ENCODE measurements at places on chromosomes 7 and 10.

GRCh38 chr10:68108653-68109052 lies 635 bp upstream of the MYPN start:
- H3K27me3 ChIP-seq = no peaks in the 10 kb centered on the region
- no peak for DNase-seq
- no peaks in the 10 kb centered on the region for H3K36me3 ChIP-seq

GRCh38 chr7:151511946-151512345 lies 7.7 kb downstream of the RHEB start:
- no peak overlapping the region for H3K27ac ChIP-seq
- no peak for DNase-seq
- H3K4me3 ChIP-seq = no peak overlapping the region
- H3K36me3 ChIP-seq = peaks cover 2% of the 10 kb centered on the region

DNA sequence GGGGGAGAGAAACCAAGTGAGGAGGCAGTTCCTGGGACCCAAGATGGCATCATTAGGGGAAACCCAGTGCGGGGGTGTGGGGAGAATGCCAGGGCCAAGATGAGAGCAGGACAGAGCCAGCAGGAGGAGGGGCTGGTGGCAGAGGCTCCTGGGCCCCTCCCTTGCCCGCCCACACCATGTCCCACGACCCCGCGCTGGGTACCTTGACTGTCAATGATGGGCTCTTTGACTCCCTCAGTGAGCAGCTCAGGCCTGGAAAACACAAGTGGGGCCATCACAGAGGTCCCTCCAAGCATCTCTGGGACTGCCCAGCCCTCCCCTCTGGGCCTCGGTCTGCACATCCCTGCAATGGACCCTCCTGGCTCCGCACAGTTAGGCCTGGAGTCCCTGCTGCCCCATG lies 75.4 kb downstream of the RABGEF1 start:
- H3K4me3 ChIP-seq = no peak overlapping the region
- H3K4me1 ChIP-seq = no peaks in the 10 kb centered on the region
- no peak for DNase-seq

DNA sequence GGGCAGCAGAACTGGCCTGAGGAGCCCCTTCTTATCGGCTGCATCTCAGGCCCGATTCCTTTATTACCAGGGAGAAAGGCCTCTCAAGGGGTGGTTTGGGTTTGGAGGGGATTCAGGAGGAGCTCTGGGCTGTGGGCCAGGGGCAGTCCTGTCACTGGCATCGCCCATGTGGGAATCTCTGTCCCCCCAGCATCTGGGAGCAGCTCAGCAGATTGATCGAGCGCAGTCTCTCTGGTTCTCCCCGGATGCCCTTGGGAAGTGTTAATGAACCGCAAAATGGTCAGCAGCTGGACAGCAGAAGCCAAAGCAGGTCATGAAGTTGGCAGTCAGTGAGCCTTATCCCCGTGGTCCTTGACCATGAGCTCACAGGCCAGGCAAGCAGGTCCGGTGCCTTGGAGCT lies 104.4 kb upstream of the ANLN start:
- no peak for DNase-seq
- H3K4me3 ChIP-seq = no peak overlapping the region
- H3K36me3 ChIP-seq = peaks cover 15% of the 10 kb centered on the region
- no peak overlapping the region for H3K27ac ChIP-seq
- peaks cover 13% of the 10 kb centered on the region for H3K4me1 ChIP-seq
- H3K27me3 ChIP-seq = no peaks in the 10 kb centered on the region

DNA sequence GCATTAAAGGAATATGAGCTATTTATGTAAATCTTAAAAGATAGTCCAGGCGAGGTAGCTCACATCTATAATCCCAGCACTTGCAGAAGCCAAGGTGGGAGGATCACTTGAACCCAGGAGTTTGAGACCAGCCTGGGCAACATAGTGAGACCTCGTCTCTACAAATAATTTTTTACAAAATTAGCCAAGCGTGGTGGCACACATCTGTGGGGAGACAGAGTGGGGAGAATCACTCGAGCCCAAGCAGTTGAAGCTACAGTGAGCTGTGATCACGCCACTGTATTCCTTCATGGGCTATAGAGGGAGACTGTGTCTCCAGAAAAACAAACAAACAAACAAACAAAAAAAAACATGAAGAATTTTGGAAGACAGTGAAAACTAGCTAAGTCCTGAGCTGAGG lies 28.4 kb downstream of the HERC4 start:
- H3K4me1 ChIP-seq = no peaks in the 10 kb centered on the region
- H3K27me3 ChIP-seq = no peaks in the 10 kb centered on the region
- H3K27ac ChIP-seq = no peak overlapping the region
- H3K4me3 ChIP-seq = no peak overlapping the region
- DNase-seq = no peak

DNA sequence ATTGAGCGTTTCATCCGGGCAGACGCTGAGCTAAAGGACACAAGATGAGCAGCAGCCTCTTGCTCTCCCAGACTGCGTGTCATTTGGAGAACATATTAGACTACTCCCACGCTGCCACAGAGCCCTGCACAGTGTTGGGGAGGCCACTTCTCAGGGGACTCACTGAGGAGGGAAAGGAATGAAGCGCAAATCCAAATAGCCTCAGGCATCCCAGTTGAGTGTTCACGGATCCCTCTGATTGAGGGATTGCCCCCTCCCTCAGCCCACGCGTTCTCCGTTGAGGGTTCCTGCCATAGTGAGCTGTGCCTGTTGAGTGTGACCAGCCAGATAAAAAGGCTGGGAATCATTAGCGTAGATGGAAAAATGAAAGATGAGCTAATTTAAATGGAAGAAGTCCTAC lies 563.4 kb downstream of the ACTR3B start:
- no peak overlapping the region for H3K4me3 ChIP-seq
- H3K27ac ChIP-seq = no peak overlapping the region
- DNase-seq = no peak
- no peaks in the 10 kb centered on the region for H3K27me3 ChIP-seq
- H3K36me3 ChIP-seq = peaks cover 5% of the 10 kb centered on the region

- no peaks in the 10 kb centered on the region for H3K36me3 ChIP-seq
- DNase-seq = no peak
- H3K27ac ChIP-seq = no peak overlapping the region
Measured at GRCh38 chr7:131196803-131197202, 130.9 kb upstream of the MKLN1 start.

GRCh38 chr7:157650131-157650631 lies 313.4 kb downstream of the DNAJB6 start:
- H3K4me3 ChIP-seq = no peak overlapping the region
- no peak for DNase-seq
- H3K36me3 ChIP-seq = no peaks in the 10 kb centered on the region
- no peaks in the 10 kb centered on the region for H3K4me1 ChIP-seq
- H3K27ac ChIP-seq = no peak overlapping the region
- no peaks in the 10 kb centered on the region for H3K27me3 ChIP-seq

DNA sequence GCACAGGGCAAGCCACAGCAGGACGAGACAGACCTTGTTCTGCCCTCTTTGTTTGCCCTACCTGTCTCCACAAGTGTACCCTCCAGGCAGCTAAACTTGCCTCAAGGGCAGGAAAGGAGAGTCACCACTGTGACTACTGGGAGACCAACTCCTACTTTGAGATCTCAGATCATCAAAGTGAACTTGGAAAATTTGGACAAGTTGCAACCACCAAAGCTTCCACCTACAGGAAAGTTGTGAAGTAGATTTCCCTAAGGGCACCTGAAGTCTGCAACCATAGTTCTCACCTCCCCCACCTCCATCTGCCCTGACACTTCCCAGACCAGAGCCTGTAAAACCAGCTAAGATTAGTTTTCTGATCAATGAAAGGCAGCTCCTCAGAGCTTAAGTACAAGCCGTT lies 2.5 kb upstream of the WDR91 start:
- H3K36me3 ChIP-seq = no peaks in the 10 kb centered on the region
- no peaks in the 10 kb centered on the region for H3K27me3 ChIP-seq
- H3K27ac ChIP-seq = no peak overlapping the region
- DNase-seq = no peak
- H3K4me3 ChIP-seq = no peak overlapping the region
- 0 out of 2 replicates have a peak, but pooled peaks cover 2% of the 10 kb centered on the region for H3K4me1 ChIP-seq

GRCh38 chr7:106623853-106624252 lies 37.1 kb downstream of the CCDC71L start:
- H3K4me1 ChIP-seq = peaks cover 3% of the 10 kb centered on the region
- no peaks in the 10 kb centered on the region for H3K36me3 ChIP-seq
- H3K4me3 ChIP-seq = no peak overlapping the region
- DNase-seq = no peak
- no peak overlapping the region for H3K27ac ChIP-seq

DNA sequence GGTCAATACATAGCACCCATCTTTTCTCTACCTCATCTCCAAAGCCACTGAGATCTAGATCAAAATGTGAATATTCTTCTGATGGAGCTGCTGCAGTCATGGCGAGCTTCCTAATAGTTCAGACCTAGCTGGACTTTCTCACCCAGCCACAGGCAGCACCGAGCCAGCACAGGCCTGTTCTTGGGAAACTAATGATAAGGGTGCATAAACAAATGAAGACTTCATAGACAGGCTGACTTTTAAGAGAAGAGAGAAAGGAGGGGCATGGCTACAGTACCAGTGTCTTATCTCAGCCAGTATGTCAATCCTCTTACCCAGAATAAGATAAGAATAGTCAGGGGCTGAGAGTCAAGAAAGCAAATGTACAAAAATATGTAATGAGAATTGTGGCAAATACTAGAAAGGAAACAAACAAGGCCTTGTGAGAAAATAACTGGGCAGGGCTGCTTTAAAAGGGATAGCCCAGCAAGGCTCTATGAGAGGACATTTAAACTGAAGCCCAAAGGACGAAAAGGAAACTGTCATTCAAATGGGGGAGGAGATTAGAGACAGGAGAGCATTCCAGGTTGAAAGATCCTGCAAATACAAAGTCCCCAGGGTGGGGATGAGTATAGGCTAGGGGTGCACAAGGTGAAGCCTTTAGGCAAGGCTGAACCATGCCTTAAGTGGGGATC lies 21.8 kb upstream of the CDK14 start:
- H3K27ac ChIP-seq = no peak overlapping the region
- H3K27me3 ChIP-seq = no peaks in the 10 kb centered on the region
- no peak overlapping the region for H3K4me3 ChIP-seq

- H3K4me1 ChIP-seq = peaks cover 4% of the 10 kb centered on the region
- no peak overlapping the region for H3K27ac ChIP-seq
- no peaks in the 10 kb centered on the region for H3K27me3 ChIP-seq
- no peak for DNase-seq
- H3K4me3 ChIP-seq = no peak overlapping the region
- no peaks in the 10 kb centered on the region for H3K36me3 ChIP-seq
Measured at GRCh38 chr7:114857605-114858004, 64.3 kb upstream of the MDFIC start.

- no peak for DNase-seq
- no peak overlapping the region for H3K27ac ChIP-seq
- no peak overlapping the region for H3K4me3 ChIP-seq
- peaks cover 5% of the 10 kb centered on the region for H3K4me1 ChIP-seq
- H3K36me3 ChIP-seq = no peaks in the 10 kb centered on the region
Measured at GRCh38 chr7:36880108-36880507, 155.8 kb upstream of the AOAH start.

GRCh38 chr7:11540271-11540761 lies 291.7 kb downstream of the THSD7A start:
- H3K4me1 ChIP-seq = no peaks in the 10 kb centered on the region
- H3K27ac ChIP-seq = no peak overlapping the region
- no peaks in the 10 kb centered on the region for H3K27me3 ChIP-seq
- peaks cover 2% of the 10 kb centered on the region for H3K36me3 ChIP-seq
- no peak for DNase-seq
- no peak overlapping the region for H3K4me3 ChIP-seq

DNA sequence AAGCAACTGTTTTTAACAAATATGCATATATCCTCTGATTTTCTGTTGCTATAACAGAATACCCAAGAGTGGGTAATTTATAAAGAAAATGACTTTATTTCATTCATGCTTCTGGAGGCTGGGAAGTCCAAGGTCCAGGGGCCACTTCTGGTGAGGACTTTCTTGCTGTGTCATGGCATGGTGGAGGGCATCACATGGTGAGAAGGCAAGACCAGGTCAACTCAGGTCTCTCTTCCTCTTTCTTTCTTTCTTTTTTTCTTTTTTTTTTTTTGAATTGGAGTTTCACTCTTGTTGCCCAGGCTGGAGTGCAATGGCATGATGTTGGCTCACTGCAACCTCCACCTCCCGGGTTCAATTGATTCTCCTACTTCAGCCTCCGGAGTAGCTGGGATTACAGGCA lies 303.0 kb upstream of the C7orf33 start:
- no peak for DNase-seq
- H3K27me3 ChIP-seq = no peaks in the 10 kb centered on the region
- peaks cover 5% of the 10 kb centered on the region for H3K36me3 ChIP-seq
- H3K4me1 ChIP-seq = peaks cover 3% of the 10 kb centered on the region

GRCh38 chr7:150973571-150974451 lies 4.3 kb downstream of the KCNH2 start:
- H3K36me3 ChIP-seq = no peaks in the 10 kb centered on the region
- H3K4me3 ChIP-seq = peak overlapping the region; percentile 72
- H3K4me1 ChIP-seq = peaks cover 5% of the 10 kb centered on the region
- peak; percentile 73 for DNase-seq
- peaks cover 7% of the 10 kb centered on the region for H3K27me3 ChIP-seq
- H3K27ac ChIP-seq = no peak overlapping the region

Measured in H9 (cell line).